ENCODE measurements at places on chromosomes 11 and 22.

GRCh38 chr22:35482311-35482710 is 58.3 kb upstream of the RASD2 start:
- no peak for DNase-seq

- no peak for DNase-seq
Measured at GRCh38 chr11:1017269-1018005, 19.1 kb downstream of the MUC6 start.

DNA sequence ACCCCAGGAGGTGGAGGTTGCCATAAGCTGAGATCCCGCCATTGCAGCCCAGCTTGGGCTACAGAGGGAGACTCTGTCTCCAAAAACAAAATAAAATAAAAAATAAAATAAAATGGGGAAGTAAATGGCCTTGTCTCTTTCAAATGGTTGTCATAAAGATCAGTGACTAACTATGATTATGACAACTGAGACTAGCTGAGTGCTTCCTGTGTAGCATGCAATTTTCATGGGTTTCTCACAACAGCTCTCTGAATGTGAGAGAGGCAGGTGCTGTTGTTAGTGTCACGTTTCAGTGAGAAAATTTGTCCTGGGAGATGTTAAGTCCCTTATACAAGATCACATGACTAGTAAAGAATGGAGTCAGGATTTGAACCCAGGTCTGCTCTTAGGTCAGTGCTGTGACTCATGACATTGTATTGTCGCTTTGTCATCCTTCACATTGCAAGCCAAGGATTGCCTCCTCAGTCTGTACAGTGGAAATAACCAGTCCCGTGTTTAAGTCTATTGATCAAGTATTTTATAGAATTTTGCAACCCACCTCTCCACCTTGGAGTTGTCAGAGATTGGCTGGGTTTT is 163.3 kb upstream of the CCDC90B start:
- no peak for DNase-seq

- no peak for DNase-seq
Measured at GRCh38 chr11:65932558-65932919, 12.7 kb upstream of the TSGA10IP start.

DNA sequence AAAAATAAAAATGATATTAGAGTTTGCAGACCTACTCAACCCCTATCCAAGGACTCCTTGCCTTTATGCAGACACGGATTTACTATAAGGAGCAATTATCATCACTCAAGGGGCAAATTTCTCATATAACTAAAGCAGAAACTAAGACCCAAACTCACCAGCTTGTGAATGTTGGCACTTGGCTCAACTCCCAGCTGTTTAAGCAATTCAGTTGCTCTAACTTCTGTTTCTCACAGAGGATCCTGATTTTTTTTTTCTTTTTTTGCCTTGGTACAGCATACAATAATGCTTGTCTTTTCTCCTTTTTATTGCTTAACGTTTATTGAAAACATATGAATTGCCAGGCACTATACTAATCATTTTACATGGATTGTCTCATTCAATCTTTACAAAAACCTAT is 9.6 kb upstream of the CBLIF start:
- DNase-seq = no peak

DNA sequence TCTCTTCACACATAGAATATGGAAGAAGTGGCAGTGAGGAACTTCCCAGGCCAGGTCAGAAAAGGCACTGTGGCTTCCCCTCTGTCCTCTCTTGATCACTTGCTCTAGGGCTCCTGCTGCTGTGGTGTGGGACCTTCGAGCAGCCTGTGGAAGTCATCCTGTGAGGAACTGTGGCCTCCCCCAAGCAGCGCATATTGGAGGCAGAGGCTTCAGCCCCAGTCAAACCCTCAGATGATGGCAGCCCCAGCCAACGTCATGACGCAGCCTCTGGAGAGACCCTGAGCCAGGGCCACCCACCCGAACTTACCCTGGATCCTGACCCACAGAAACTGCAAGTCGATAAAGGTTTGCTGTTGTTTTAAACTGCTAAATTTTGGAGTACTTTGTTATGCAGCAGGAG is 444.9 kb downstream of the TBC1D22A start:
- DNase-seq = no peak

DNA sequence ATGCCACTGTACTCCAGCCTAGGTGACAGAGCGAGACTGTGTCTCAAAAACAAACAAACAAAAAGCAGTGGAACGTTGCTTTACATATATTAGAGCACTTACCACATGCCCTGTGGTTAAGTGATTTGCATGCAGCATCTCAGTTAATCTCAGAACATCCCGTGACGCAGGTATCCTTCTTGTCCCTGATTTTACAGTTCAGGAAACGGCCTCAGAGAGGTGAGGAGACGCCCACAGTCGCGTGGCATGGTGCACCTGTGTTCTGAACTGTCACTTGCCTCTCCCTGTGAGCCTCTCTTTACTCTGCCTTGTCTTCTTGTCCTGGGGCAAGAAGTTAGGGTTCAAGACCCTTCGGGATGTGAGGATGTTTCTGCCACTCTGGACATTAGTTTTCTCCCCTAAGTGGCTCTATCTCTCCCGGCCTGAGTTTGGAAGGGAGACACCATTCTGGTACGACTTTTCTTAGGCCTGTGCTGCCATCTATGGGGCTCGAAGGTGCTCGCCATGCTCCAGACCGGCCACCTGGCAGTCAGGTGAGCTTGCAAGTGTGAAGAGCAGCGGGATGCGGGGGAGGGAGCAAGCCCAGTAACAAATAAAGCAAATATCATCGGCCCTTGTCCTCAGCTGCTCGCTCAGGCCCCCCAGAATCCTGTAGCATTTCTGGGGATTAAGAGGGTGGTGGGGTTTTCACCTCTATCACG is 25.6 kb downstream of the YWHAH start:
- peak; percentile 66 for DNase-seq

GRCh38 chr11:27255447-27255828 is 107.6 kb downstream of the CCDC34 start:
- DNase-seq = no peak

DNA sequence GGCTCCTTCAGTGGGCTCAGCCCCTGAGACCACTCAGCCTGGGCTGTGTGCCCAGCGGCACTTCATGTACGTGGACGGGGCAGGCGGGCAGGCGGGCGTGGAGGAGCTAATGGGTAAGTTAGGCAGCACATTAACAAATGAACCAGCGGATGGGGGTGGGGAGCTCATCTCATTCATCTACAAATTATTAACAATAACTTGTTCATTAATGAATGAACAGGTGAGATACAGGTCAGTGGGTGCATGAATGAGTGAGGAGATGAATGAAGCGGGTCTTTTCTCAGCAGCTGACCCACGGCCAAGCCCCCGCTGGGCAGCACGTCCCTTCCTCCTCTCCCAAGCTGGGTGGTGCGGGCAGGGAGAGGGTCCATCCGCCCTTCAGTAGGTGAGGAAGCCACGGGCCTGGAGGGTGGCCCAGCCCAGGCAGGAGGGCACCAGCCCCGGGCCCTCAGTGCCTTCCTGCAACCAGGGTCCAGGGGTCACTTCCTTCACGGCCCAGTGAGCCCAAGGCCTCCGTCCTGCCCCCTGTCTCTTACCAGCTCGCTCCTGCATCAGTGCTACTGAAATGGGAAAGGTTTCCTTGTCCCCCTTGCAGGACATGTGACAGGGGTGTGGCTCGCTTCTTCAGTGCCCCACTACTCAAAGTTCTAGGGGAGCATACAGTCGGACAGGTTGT is 60.5 kb upstream of the KCNQ1OT1 start:
- no peak for DNase-seq

DNA sequence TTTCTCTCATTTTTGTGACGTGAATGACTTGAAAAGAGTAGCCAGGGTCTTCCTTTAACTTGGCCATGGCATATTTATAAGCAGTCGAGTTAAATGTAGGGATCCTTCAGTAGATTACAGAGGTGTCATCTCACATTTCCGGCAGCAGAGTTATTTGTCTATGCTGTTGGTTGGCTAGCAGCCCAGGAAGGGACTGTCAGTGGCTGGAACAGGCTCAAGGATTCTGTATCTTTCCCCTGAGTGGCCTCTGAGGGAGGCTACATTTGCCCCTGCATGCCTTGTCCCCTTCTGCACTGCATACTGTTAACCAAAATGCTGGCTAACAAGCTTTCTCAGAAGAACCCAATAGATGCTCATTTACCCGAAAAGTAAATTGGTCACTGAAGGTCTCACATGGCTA is 187.6 kb downstream of the PGR start:
- DNase-seq = no peak
